ENCODE measurements at places on chromosomes 7 and 10.

DNA sequence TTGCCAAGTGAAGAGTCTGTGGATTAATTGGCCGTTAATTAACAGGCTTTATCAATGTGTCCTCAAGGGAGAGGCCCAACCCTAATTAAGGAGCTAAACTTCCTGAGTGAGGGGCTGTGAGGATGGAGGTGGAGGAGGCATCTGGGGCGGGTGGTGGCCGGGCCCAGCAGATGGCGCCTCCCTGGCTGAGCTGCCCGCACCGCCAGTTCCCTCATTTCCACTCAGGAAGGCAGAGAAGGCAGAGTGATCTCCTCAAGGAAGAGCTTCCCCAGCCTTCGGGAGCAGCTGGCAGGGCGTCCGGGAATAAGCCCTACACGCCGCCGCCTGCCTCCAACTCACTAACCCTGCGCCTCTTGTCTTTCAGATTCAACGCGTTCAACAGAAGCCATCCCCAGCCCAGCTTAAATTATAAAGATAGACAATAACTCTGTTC lies 112.2 kb downstream of the CYTH3 start:
- H3K27ac ChIP-seq, result no peak overlapping the region
- no peak overlapping the region for H3K4me3 ChIP-seq

- no peak overlapping the region for H3K27ac ChIP-seq
- no peaks in the 10 kb centered on the region for H3K4me1 ChIP-seq
- H3K4me3 ChIP-seq, result no peak overlapping the region
- no peaks in the 10 kb centered on the region for H3K27me3 ChIP-seq
Measured at GRCh38 chr7:157897681-157898080, 560.9 kb downstream of the DNAJB6 start.

- no peak for DNase-seq
- no peak overlapping the region for H3K27ac ChIP-seq
- H3K4me3 ChIP-seq, result no peak overlapping the region
- no peaks in the 10 kb centered on the region for H3K27me3 ChIP-seq
Measured at GRCh38 chr10:76080451-76080850, 649.0 kb downstream of the LRMDA start.

DNA sequence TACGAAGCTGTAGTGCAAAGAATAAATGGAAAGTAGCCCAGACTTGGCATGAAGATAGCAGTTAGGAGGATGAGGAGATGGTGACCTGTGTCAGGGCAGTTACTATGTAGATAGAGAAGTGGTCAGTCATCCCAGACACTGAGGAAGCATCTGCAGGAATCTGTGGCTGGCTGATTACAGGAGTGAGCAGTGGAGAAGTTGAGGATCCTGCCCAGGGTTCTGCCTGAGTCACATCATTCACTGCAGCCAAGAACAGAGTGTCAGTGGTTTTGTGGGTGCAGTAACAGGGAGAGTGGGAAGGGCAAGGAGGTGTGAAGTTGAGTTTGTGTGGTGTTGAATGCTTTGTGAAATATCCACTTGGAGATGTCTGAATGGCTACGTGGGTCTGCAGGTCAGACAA lies 676.4 kb upstream of the NRP1 start:
- H3K27me3 ChIP-seq, result no peaks in the 10 kb centered on the region
- no peak overlapping the region for H3K27ac ChIP-seq
- DNase-seq, result no peak
- H3K36me3 ChIP-seq, result no peaks in the 10 kb centered on the region

GRCh38 chr7:45193828-45194227 lies 36.2 kb downstream of the RAMP3 start:
- H3K4me3 ChIP-seq, result no peak overlapping the region
- H3K36me3 ChIP-seq, result no peaks in the 10 kb centered on the region
- H3K4me1 ChIP-seq, result no peaks in the 10 kb centered on the region
- H3K27me3 ChIP-seq, result peaks cover 9% of the 10 kb centered on the region
- H3K27ac ChIP-seq, result no peak overlapping the region
- DNase-seq, result no peak

GRCh38 chr7:20280475-20281351 lies 50.0 kb upstream of the ITGB8 start:
- H3K4me1 ChIP-seq, result peaks cover 13% of the 10 kb centered on the region
- H3K4me3 ChIP-seq, result no peak overlapping the region
- DNase-seq, result no peak
- no peak overlapping the region for H3K27ac ChIP-seq
- H3K27me3 ChIP-seq, result no peaks in the 10 kb centered on the region
- no peaks in the 10 kb centered on the region for H3K36me3 ChIP-seq

DNA sequence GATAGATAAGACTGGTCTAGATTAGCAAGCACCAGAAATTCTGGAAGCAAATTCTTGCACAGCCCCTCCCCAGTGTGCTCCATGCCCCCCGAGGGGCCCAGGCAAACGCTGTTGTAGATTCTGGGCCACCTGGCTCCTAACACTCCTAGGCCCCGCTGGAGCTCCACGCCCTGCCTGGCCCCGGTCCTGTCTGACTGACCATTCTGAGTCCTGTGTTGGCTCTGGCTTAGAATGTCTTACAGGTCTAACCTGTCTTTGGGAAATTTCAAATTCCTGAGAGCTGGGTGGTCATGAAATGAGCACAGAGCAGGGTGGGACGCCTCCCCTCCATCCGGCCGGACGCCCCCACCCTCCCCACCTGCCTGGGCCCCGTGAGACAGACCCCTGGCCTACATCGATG lies 12.6 kb upstream of the OPALIN start:
- no peak overlapping the region for H3K4me3 ChIP-seq
- DNase-seq, result no peak
- H3K27me3 ChIP-seq, result peaks cover 10% of the 10 kb centered on the region
- H3K27ac ChIP-seq, result no peak overlapping the region
- H3K36me3 ChIP-seq, result no peaks in the 10 kb centered on the region

GRCh38 chr7:130494431-130494858 lies 2.6 kb downstream of the MEST start:
- H3K4me3 ChIP-seq, result no peak overlapping the region
- H3K27ac ChIP-seq, result no peak overlapping the region
- H3K27me3 ChIP-seq, result peaks cover 24% of the 10 kb centered on the region
- peaks cover 18% of the 10 kb centered on the region for H3K4me1 ChIP-seq
- DNase-seq, result no peak

- H3K27ac ChIP-seq, result no peak overlapping the region
- H3K27me3 ChIP-seq, result no peaks in the 10 kb centered on the region
- H3K36me3 ChIP-seq, result peaks cover under 1% of the 10 kb centered on the region
- H3K4me1 ChIP-seq, result peaks cover 19% of the 10 kb centered on the region
Measured at GRCh38 chr7:55962014-55962413, 2.4 kb upstream of the NIPSNAP2 start.

DNA sequence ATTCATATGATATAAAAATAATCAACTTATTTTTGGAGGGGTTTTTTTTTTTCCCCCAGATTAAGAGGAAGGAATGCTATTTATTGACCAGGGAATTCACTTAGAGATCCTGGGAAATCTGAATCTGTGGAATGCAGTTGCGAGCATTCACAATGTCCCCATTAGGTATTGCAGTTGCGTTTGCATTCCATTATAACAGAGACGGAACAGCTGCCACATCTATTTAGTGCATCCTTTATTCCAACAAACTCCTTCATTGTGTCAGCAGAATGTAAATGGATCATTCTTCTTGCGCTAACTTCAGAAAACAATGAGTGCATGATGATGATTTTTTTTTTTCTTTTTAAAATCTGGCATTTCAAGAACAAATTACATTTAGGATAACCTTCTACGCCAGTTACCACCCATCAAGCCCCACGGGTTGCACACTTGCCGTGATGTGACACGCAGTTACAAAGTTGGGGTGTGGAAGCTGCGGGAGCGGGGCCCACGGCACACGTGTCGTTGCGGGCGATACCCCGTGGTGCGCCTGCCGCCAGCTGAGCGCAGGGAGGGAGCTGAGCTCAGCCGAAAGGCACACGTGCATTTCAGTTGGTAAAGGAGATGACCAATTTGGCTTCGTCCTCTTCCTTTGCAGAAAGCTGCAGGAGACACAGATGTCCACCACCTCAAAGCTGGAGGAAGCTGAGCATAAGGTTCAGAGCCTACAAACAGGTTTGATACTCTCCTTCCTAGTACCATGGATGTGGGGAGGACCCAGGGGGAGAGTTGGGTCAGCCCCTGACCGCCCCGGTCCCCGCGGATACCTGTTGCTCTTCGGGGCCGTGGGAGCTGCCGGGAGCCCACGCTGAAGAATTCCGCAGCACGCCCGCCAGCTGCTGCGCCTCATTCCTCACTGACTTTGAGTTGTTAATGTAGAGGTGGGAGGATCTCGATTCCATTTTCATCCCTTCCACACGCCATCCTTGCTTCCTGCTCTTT lies 175.3 kb upstream of the SH2B2 start:
- no peak for DNase-seq
- H3K27ac ChIP-seq, result no peak overlapping the region
- peaks cover 52% of the 10 kb centered on the region for H3K36me3 ChIP-seq
- H3K4me1 ChIP-seq, result no peaks in the 10 kb centered on the region
- no peak overlapping the region for H3K4me3 ChIP-seq
- H3K27me3 ChIP-seq, result no peaks in the 10 kb centered on the region

DNA sequence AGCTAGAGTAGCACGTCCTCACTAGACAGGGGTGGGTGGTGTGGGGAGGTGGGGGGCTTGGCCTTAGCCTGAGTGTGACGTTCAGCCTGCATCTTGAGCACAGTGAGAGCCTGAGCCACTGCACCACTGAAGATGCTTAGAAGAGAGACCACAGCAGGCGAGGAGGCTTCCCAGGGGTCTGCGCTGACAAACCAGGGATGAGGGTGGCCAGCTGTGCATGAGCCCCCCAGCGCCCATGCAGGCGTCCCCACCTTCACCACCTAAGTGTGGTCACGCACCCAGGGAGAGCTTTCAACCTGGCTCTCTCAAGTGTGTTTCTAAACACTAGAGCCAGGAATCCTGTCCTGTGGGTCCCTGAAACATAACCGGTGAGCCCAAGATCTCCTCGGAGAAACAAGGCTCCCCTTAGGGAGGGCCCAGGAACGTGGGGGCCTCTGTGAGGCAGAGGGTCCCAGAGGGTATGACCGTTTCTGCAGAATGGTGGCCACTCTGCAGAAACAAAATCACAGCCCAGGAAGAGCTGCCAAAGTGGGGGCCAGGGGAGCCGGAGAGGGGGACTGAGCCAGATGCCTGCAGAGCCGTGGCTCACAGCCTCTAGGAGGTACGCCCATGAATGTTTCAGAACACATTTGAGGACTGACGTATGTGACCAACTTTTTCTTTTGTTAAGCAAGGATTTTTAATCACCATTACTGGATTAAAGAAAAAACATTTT lies 85.2 kb upstream of the INSIG1 start:
- H3K27me3 ChIP-seq, result no peaks in the 10 kb centered on the region
- DNase-seq, result no peak
- no peak overlapping the region for H3K4me3 ChIP-seq
- no peak overlapping the region for H3K27ac ChIP-seq

DNA sequence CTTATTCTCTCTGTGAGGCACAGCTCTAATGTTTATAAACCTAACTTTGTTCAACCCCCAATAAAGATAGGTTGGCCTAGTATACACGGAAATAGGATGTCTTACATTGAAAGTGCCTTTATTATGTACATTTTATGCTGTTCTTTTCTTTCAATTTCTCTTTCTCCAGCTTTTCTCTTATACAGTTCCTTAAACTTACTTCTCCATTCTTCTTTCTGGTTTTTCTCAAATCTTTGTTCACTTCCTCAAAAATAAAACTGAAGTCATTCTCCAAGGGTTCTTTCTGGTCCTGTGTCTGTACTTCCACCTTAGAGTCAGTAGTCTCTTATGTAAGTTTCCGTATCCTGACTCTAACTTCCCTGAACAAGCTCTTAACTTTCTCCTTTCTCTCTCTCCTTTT lies 29.2 kb upstream of the NAMPT start:
- peaks cover 17% of the 10 kb centered on the region for H3K4me1 ChIP-seq
- H3K36me3 ChIP-seq, result no peaks in the 10 kb centered on the region
- peak overlapping the region; percentile 1 for H3K4me3 ChIP-seq
- peak overlapping the region; percentile 26 for H3K27ac ChIP-seq
- no peaks in the 10 kb centered on the region for H3K27me3 ChIP-seq

- H3K27ac ChIP-seq, result no peak overlapping the region
- H3K4me3 ChIP-seq, result no peak overlapping the region
- H3K36me3 ChIP-seq, result no peaks in the 10 kb centered on the region
- DNase-seq, result no peak
- peaks cover 2% of the 10 kb centered on the region for H3K4me1 ChIP-seq
Measured at GRCh38 chr10:31299119-31299518, 19.9 kb upstream of the ZEB1 start.

GRCh38 chr10:31062856-31063255 lies 31.2 kb upstream of the ZNF438 start:
- H3K27ac ChIP-seq, result no peak overlapping the region
- H3K36me3 ChIP-seq, result no peaks in the 10 kb centered on the region
- DNase-seq, result no peak
- peaks cover 3% of the 10 kb centered on the region for H3K4me1 ChIP-seq
- peaks cover 22% of the 10 kb centered on the region for H3K27me3 ChIP-seq
- H3K4me3 ChIP-seq, result no peak overlapping the region

GRCh38 chr7:110448918-110449317 lies 642.0 kb upstream of the LRRN3 start:
- no peak for DNase-seq
- no peaks in the 10 kb centered on the region for H3K36me3 ChIP-seq
- H3K27ac ChIP-seq, result no peak overlapping the region
- no peaks in the 10 kb centered on the region for H3K4me1 ChIP-seq
- no peak overlapping the region for H3K4me3 ChIP-seq

- peaks cover 4% of the 10 kb centered on the region for H3K4me1 ChIP-seq
- no peak overlapping the region for H3K27ac ChIP-seq
- DNase-seq, result no peak
- H3K36me3 ChIP-seq, result no peaks in the 10 kb centered on the region
- H3K4me3 ChIP-seq, result no peak overlapping the region
Measured at GRCh38 chr10:31947144-31947926, 18.7 kb upstream of the ARHGAP12 start.

DNA sequence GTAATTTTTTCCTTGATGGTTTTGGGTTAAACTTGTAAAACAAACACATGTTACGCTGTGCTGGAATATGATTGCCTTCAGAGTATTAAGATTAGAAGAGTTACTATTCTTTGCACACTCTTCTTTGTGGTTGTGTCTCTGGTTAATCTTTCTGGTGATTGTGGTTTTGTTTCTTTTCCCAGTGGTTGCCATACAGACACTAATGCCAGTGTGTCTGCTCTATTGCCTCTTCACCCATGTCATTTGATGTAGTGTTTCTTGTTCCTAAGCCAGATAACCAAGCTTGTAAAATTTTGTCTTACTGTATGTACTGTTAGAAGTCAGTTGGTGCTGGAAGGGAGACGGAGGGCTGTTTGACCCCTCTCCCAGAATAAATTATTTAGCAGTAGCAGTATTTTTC lies 124.8 kb downstream of the PHTF2 start:
- H3K4me1 ChIP-seq, result peaks cover 8% of the 10 kb centered on the region
- H3K4me3 ChIP-seq, result no peak overlapping the region

DNA sequence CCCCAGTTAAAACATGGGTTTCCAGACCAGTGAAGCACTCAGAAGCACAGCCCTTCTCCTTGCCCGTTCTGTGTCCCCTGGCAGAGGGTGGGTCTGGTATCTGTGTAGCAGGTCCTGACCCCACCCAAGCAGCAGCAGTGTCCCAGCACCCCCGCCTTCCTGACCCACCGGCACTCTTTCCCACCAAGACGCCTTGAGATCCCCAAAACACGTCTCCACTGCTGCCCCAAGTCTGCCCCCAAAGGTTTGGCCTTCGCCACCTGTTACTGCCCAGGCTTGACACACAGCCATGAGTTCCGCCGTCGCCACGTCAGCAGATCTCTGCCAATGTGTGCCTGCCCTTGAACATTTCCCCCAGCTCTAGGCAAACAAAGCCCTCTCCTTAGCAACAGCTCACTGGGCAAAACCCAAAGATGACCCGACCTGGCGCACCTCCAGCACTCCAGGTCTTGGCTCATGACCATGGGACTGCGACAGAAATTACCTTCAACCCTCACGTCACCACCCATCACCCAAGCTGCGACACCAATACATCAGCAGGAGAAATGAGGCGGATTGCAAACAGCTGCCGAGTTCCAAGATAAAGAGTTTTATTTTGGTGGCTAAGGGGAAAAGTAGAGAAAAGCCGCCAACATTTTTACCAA lies 75.6 kb downstream of the CTBP2 start:
- H3K27ac ChIP-seq, result no peak overlapping the region
- no peaks in the 10 kb centered on the region for H3K4me1 ChIP-seq
- no peaks in the 10 kb centered on the region for H3K36me3 ChIP-seq
- H3K4me3 ChIP-seq, result no peak overlapping the region
- peaks cover 52% of the 10 kb centered on the region for H3K27me3 ChIP-seq
- no peak for DNase-seq

All from activated B cell treated with CpG ODN at 0.5 μM for 24 hours (primary cell).